ENCODE measurements at places on chromosomes 6 and 20.

DNA sequence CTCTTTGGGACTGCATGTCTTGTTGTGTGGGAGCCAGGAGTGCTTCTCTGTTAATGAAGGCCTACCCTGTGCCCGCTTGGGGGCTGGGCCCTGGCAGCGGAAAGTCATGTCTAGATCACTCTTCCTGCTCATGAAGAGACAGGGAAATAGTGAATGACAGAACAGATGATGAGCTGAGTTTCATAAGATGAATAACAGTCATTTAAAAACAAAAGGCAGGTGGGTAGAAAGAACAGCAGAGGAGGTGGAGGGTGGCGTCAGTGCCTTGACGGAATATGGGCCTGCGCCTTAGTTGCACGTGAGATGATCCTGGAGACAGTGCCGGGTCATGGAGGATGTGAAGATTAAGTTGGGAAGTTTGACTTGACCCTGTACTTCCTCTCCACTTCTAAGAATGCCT, 85.5 kb downstream of the ARID1B start:
- no peak for DNase-seq

DNA sequence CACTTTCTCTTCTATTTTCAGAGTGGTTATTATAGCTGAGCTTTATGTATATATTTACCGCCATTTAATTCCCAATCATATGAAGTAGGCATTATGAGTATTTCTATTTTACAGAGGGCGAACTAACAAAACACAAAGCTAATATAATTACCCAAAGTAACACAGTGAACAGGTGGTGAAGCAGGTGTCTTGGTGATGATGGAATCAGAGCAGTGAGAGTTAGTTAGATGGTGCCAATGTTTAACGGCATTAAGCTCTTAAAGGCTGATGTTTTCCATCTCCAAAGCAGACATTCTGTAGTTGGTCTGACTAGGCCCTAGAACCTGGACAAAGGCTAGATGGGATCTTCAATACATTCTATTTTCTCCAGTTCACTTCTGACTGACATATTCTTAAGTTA, 551.1 kb upstream of the SYNCRIP start:
- no peak for DNase-seq

DNA sequence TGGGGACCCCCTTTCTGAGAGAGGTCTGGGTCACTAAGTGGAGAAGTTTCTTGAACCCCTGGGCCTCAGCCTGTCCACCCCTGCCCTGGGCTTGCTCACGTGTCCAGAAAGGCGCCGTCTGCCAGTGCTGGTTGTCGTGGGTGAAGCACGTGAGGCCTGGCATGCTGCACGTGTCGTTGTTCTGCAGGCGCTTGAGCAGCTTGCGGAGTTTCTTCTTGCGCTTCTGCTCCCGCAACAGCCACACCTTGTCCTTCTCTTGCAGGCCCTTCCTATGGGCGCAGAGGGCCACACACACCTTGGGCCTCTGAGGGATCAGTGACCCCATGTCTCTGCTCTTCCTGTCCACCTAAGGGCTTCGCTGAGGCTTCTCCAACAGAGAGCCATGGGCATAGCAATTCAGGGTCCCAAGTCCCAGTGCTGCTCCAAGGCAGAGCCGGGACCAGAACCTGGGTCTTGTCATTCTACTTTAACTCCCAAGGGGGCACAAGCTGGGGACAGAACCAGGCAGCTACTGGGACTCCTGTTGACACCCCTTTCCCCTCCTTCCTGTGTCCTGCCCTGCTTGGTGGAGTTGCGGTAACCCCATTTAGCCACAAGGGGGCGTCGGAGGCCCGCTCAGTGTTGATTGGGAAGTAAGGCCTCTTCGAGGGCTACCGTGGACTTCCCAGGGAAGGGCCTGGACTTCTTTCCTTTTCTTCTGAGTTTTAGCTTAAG, 121.8 kb downstream of the SULF2 start:
- DNase-seq = peak; percentile 29

GRCh38 chr6:61909486-61909885, 376.5 kb downstream of the KHDRBS2 start:
- DNase-seq = no peak

DNA sequence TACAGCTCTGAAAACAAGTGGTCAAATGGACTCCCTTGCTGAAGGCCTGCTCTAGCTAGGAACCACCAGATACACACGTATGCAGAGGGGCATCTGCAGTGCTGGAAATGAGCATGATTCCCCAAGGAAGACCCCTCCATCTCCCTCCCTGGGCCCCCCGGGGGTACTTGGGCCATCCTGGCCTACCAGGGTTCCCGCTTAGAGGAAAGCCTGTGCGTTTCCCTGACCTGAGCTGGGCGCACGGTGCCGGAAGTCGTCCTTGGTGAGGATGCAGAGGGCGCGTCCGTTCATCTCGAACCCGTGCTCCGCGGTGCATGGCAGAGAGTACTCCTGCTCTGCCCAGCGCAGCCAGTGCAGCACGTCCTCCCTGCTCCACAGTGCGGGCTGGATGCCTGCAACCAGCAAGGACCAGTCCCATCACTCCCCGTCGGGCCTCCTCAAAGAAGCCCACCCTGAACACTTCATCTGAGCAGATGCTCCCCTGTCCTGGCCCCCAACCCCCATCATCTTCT, 11.8 kb downstream of the ETV7 start:
- no peak for DNase-seq

DNA sequence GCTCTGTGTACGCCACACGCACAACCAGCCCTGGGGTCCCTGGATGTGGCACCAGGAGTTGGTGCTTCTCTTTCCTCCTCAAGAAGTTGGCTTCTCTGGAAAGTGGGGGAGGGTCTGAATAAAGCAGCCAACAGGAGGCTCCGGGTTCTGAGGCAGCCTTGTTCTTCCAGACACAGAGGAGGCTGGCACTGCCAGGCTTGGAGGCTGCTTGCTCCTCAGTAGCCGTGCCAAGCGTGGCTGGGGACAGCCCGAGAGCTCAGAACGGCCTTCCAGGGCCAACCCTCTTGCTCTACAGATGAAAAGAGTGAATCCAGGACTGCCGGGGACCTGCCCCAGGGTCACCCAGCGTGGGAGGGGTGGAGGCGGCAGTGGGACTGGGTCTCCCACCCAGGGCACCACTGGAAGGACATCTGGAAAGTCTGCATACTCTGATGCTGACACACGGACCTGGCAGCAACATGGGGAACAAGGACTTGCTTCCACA, 70.4 kb downstream of the SLC22A23 start:
- no peak for DNase-seq

DNA sequence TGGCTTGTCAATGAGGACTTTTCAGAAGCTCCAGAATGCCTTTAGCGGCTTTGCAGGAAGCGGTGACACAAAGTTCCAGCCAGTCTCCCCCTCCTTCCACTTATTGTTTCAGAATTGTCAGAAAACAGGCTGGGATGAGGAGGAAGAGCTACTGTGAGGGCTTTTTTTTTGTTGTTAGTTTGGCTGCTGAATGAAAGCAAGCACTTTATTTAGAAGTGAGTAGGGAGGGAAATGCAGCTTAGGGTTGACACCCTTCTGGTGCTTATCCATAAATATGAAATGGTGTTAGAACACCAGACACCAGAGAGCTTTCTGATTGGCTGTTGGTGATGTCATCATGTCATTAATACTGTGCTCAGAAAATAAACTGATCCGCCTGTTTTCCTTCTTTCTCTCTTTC, 251.5 kb downstream of the SOX4 start:
- DNase-seq = no peak

DNA sequence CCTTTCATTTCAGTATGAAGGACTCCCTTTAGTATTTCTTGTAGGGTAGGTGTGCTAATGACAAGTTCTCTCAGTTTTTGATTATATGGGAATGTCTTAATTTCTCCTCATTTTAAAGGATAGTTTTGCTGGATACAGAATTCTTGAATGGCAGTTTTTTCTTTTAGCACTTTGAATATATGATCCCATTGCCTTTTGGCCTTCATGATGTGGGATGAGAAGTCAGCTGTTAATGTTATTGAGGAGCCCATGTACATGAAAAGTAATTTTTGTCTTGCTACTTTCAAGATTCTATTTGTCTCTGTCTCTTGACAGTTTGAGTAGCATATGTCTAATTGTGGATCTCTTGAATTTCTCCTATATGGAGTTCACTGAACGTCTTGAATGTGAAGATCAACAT, 30.9 kb downstream of the RSPH3 start:
- DNase-seq = no peak

DNA sequence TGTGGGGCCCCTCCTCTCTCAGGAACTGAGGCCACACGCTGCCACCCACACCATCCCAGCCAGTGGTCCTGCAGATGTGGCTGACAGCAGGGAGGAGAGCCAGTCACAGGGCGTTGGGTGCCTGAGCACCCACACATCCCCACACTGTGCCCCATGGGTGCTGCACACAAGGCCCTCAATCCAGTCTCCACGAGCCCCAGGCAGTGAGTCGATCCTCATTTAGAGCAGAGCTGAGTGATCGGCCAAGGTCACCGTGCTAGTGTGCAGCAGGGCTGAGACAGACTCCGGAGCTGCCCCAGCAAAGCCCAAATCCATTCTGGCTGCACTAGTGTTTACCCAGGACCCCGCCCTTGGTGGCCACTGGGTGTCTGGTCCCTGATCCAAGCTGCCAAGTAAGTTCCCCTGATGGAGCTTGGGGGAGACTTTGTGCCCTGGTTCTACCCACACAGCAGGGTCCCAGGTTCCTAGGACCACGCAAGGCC, 9.0 kb downstream of the C20orf203 start:
- DNase-seq = no peak

- DNase-seq = no peak
Measured at GRCh38 chr6:2767657-2768524, 2.7 kb downstream of the WRNIP1 start.

GRCh38 chr20:13183005-13183404, 38.1 kb upstream of the ISM1 start:
- no peak for DNase-seq

GRCh38 chr20:57772349-57772964, 62.6 kb upstream of the PMEPA1 start:
- DNase-seq = no peak

GRCh38 chr20:58090161-58090560, 138.3 kb downstream of the ANKRD60 start:
- no peak for DNase-seq

DNA sequence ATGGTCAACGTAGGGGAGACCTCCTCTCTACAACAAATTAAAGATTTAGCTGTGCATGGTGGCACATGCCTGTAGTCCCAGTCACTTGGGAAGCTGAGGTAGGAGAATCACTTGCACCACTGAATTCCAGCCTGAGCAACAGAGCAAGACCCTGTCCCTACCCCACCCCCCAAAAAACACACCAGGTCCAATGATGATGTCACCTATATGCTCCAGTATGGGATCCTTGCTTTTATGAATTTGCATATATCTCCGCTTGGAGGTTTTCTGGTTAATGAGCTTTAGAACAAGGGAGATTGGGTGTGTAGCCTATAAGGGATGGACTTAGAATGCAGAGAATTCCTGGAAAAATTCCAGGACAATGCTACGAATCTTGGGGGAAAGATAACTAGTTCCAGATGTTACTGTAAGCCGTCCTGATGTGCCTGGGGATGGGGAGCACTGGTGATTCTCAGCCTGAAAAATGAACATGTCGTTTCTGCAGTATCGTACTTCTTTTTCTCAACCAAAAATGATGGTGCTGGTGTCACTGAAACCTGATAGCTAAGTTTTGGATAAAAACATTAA, 61.1 kb downstream of the ZBTB2 start:
- no peak for DNase-seq

GRCh38 chr6:93516441-93516840, 97.1 kb upstream of the EPHA7 start:
- no peak for DNase-seq
